8988T (cell line): ENCODE measurements at places on chromosomes 3 and 15.

GRCh38 chr15:92672102-92672501 lies 16.5 kb upstream of the FAM174B start:
- DNase-seq = no peak

DNA sequence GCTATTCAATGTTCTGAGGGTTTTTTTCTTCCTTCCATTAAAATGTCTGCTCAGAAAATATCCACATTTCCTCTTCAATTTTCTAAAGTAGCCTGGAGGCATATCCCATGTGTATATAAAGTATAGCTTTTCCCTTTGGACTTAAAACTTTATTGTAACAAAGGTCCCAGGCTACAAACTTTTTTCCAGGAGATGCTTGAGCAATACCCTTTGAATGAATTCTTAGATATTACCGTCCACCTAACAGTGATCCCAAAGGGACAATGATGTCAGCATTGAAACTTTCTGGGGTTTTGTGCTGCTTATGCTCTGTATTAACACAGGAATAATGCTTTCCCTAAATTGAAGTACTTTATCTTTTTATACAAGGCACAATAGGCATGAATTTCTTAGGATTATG lies 525.2 kb downstream of the CADM2 start:
- DNase-seq = no peak

DNA sequence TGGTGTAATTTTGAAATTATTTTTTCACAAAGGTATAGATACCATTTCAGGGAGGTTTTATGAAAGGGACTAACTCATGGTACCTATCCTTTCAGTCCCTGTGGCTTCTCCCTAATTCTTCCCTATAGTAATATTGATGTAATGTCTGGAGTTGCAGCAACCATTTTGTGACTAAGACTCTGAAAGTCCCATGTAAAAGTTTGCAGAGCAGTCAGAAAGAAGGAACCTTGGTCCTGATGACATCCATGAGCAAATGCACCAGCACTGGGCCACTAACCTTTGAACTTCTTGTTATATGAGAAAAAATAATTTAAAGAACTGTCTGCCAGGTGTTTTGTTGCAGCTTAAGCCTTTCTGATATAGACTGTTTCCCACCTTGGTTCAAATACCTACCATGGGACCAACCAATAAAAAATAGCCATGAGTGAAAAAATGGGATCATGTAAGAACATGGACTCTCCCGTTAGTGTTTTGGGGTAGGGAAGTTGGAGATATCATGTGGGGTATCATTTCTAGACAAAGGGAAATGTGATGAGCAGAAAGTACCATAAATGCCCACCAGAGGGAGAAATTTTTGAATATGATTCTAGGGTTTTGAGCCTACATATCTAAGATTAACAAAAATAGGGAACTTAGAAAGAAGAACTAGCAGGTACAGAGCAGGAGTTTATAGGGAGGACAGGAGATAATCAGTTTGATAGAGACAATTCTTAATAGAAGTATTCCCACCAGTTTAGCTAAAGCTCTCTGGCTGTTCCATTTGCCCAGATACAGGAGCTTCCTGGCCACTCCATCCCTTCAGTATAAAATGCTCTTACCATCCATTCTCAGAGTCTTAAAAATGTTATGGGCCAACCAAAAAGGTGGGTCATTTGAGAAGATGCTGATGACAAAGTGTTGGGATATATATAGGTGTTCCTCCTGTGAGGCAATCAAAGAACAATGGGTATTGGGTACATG lies 3.4 kb upstream of the CPOX start:
- DNase-seq = no peak

DNA sequence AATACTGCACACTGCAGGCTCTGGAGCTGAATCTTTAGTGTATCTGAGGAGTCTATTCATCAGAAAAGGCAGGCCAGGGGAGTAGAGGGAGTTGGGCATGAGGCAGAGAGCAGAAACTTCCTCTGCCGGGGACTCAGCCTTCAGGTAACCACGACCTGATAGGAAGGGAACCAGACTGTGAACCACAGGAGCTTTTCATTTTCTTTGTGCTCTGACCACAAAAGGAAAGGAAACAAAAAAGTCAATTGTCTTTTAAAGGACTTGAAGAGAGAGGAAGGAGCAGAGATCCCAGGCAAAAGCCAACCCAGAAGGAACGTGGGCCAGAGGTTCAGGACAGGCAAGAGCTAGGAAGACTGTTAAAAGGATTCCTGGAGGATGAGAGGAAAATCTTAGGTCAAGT lies 573.3 kb downstream of the EPHB1 start:
- no peak for DNase-seq

DNA sequence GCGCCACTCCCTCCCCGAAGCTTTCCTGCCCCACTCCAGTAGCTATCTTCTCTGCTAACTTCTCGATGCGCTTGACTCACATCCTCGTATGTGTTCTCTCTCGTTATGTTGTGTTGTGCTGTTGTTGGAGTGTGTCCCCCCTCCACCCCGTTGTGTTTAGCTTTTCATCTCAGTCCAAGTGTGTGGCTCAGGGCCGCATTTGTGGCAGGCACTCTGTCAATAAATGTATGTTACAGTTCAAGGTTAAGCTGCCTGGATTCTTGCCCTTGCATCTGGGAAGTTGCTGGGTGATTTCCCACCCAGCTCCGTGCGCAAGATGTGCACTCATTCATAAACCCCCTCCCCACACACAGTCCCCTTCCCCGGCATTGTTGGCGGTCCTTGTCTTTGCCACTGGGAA lies 71.9 kb downstream of the PGPEP1L start:
- no peak for DNase-seq

DNA sequence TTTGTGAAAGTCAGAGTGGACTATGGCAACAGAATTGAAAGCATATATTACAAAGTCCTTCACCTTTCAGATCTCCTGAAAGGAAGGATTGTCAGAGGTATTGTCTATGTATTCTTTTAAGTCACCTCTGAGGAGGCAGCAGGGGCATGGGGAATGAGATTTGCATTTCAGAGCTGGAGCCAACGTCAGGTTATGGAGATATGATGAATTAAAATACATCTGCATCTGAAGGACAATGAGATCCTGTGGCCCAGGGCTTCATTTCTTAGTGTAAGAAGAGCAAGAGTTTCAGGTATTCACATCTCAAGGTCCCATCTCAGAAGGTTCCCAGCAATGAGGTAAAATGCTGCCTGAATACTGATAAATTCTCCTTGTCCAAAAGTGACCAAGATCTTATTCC lies 695.8 kb downstream of the TUSC7 start:
- DNase-seq = no peak

- no peak for DNase-seq
Measured at GRCh38 chr3:12239301-12239700, 49.6 kb upstream of the PPARG start.

DNA sequence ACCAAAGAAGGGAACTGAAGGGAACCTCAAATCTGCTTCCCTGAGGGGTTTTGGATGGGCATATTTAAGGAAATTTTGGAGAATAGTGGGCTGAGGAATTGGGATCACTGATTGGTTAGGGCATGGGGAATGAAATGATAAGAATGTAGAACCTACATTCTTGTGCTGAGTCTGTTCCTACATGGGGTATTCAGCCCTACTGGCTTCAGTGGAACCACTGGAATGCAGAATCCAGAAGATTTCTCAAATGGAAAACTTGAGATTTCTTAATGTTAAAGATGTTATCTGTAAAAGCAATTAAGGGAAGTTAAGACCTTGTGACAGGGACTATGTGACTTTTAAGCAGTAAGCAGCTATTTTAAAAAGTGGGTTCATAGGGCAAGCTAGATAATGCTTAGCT lies 1062.4 kb downstream of the AGBL1 start:
- no peak for DNase-seq

DNA sequence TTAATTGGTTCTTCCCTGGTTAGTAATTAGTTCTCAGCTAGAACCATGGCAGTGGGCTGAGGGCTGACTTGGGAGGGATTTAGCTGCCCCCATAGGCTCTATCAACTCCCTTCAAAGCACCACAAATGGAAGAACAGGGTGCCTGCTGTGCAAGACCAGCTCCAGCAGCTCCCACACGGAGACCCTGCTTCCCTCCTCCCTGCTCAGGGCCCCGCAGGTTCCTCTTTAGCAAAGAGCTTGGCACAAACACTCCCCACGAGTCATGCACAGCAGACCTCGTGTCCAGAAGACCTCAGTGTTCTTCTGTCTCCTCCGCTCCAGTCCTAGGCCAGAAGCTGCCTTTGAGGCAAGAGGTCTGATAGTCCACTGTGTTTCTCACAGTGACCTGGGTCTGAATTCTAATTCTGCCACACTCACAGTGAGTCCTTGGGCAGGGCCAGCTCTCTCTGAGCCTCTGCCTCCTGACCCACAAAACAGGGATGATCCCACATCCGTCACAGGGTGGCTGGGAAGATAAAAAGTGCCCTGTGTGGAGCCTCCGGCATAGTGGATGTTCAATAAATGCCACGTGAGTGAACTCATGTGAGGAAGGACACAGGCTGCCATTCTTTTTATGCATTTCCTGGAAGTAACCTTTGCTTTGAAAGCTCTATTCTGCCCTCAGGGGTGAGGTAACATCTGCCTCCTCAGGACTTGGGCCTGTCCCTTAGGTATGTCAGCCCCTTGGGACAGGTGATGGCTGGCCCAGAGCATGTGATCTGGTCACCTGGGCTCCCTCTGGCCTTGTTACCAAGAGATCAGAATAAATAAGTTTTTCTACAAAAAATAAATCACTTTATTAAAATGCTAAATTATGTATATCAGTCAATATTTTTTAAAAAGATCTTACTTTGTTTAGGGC lies 7.6 kb downstream of the RAB6B start:
- no peak for DNase-seq

DNA sequence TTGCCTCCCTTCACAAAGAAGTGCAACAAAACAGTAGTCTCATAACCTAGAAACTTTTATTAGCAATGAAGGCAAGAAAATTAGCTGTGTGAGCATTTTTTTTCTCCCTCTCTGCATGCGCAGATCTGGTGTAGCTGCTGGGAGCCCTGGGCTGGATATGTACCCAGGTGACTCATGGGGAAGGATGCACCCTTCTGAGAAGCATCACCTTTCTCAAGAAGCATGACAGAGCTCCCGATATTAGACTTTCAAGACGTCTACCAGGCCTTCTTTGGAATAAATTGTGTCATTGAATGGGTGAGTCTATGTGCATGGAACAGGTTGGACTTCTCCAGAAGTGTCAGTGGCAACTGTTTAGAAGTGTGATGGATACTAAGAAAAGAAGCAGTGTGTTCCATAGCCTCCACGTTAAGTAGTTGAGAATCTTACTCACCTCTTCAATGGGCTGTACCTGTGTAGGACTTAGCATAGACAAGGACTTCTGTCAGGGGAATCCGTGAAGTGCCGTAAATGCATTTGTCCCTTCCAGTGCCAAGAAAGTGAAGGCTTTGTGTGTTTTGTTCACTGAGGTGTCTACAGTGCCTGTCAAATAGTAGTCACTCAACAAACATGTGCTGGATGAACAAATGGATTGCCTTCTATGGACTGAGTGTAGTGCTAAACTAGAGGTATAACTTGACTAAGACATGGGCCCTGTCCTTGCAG lies 47.7 kb upstream of the RASGRP1 start:
- DNase-seq = no peak

GRCh38 chr3:102142379-102143060 lies 292.3 kb upstream of the ZPLD1 start:
- no peak for DNase-seq

GRCh38 chr3:119413603-119414280 lies 49.7 kb downstream of the TMEM39A start:
- no peak for DNase-seq

DNA sequence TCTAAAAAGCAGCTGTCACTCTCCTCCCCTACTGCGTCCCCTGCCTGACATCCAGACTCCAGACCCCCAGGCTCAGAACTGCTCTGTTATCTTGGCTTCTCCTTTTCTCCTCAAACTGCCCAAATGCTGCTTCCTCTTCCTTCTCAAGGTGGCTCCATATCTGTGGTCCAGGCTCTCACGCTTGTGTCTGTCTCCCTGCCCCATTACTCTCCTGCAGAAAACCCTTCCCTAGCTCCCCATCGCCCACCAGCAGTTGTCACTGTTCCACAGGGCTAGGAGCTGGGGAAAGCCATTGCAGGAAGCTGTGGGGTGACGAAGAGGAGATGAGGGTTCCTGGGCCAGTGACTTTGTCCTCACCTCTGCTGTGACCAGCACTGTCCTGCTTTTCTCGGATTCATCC lies 30.7 kb upstream of the CGNL1 start:
- no peak for DNase-seq

DNA sequence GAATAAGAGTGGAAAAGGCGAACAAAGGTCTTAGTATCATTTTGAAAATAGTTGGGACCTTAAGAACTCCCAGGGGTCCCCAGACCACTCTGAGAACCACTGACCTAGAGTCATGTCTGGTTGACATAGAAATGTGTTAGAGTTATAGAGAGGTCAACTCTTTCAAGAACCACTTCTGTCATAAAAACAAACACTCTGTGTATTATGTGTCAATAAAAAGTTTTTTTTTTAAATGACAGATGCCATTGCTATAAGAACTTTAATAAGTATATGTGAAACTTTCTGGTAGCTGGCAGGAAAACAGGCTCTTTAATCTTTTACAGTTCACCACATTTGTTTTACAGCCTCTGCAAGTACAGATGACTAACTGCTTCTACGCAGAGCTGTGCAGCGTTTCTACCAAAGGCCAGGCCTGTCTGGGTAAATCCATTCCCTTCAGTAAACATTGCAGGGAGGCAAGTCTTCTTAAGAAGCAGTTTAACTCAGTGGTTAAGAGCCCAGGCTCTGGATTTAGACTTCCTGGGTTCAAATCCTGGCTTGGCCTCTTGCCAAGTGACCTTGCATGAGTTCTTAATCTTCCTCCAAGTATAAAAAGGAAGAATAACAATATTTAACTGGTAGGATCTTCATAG lies 56.6 kb downstream of the RFTN1 start:
- DNase-seq = no peak

- DNase-seq = no peak
Measured at GRCh38 chr3:63961891-63962290, 49.7 kb upstream of the SCAANT1 start.

DNA sequence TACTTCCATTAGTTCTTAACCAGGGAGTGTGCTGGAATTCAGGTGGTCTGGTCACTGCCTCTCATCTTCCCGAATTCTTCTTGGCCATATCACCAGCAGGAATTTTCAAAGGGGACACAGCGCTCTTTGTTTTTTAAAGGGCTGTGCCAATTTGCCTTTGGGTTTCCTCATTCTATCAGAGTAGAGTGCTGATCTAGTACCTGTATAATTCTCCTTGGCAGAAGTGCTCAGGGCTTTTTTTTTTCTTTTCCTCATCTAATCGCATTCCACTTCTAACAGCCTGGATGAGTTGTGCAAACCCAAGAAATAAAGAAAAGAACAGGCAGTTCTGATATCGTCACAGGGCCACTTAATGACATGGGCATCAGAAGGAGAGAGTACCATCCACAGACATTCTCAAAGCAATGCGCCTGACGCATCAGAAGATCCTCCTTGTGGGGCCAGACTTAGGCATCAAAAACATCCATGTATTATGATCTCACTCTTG lies 121.0 kb downstream of the ASB7 start:
- DNase-seq = no peak
